ENCODE measurements at places on chromosomes 6 and 20. TPM values are rescaled to one million over a fixed set of nuclear protein-coding genes. Genes with fewer than 3 reads are reported as not detected.

- no peak for DNase-seq
Measured at GRCh38 chr20:35515949-35516645, 13.4 kb downstream of the C20orf173 start.

Gene KHDC1
- 4.8 TPM for polyA plus RNA-seq

DNA sequence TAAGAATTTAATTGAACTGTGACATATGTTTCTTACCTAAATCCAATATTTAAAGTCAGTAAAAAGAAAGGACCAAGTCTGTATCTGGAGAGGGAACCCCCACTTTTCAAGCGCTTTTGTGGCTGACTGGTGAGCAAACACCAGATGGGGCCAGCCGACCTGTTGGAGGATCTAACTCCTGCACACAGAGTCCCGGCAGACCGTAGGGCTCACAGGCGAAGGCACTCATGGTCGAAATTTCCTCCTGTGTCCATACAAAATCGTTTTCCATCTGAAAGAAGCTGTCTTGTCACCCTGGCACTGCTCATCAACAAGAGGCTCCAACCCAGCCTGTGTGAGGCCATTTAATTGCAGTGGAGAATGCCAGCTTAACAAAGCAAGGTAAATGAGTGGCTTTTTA, 94.0 kb downstream of the SCML4 start:
- DNase-seq, result no peak

- DNase-seq, result no peak
Measured at GRCh38 chr20:56676001-56676400, 46.9 kb downstream of the TFAP2C start.

- DNase-seq, result no peak
Measured at GRCh38 chr6:143695130-143695968, 17.6 kb downstream of the PHACTR2 start.

GRCh38 chr6:170402318-170403040, 95.9 kb downstream of the FAM120B start:
- no peak for DNase-seq

DNA sequence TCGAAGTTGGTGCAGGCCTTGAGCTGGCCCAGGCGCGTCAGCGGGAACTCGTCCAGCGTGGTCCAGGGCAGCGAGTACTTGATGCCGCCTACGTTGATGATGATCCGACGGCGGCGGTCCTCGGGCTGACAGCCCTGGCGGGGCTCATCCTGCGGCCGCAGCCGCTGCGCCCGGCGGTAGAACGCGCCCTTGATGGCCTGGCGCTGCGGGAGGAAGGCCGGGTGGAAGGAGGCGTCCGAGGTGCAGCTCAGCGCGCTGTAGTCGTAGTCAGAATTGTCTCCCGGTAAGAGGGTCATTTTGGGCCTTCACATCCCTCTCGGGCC, 12.9 kb downstream of the KCNG1 start:
- no peak for DNase-seq

- no peak for DNase-seq
Measured at GRCh38 chr6:137175868-137176245, 2.4 kb upstream of the IL22RA2 start.

- no peak for DNase-seq
Measured at GRCh38 chr6:33961691-33962090, 157.9 kb upstream of the MLN start.

GRCh38 chr20:5715071-5715841, 34.9 kb upstream of the SHLD1 start:
- no peak for DNase-seq

Gene DNPH1
- 15.2 TPM for polyA plus RNA-seq

DNA sequence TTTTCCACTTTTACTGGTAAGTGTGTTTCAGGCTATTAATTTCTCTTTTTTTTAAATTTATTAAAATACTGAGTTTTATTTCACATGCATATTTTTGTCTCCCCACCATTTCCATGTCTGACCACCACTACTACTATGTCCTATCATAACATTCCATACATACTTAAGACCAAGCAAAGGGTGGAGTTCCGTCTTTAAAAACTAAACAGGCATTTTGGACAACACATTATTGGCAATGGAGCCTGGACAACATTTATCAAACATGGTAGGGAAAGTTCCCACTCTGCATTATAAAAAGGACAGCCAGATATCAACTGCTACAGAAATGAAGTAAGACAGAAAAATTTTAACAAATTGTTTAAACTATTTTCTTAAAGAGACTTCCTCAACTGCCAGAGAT, 91.9 kb downstream of the LMBRD1 start:
- no peak for DNase-seq

DNA sequence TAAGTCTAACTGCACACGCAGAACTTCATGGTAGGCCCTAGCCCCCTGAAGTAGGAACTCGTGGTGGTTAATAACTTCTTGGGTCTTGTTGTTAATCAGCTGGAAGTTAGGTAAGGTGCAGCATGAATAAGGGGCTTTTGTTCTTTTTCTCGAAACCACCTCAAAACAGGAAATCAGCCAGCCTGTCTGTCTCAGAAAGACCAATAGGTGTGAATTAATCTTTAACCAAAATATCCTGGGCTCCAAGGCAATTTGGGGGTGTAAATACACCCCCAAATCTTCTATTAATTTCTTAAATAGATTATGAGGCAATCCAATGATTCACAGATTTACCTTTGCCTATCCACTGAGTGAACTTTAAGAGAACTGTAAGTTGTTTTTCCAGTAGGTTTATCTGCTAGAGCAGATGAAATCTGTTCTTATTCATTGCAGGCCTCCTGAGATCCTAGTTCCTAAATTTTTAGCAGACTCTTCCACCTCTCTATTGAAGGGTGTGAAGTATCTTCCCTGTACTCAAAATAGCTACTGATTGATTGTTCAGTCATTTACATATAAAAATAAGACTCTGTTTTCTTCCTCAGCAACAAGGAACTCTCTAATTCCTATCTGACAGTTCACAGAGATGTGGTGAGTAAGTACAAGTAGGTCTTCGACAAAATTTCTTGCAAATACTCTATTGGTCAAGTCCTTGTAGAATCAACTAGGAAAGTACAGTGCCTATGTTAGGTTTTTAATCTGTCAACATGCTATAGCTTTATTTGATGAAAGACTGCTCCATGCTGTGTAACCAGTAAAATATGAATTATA, 427.1 kb upstream of the NOX3 start:
- DNase-seq, result no peak

DNA sequence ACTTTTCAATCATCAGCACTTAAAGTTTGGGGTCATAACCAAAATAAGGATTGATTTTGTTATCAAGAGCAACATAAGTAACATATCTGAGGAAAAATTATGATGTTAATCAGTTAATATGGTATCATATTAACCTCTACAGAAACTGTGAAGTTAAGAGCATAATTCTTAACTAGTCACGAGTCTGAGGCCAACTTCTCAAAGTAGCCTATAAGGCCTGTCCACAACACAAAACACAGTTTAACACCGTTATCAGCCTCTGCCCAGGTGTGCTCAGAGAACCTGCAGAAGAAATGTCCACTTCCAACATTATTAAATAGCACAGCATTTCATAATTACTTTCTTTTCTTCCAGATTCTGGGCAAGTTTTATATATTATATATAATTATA, 1.1 kb downstream of the STX7 start:
- DNase-seq, result no peak

DNA sequence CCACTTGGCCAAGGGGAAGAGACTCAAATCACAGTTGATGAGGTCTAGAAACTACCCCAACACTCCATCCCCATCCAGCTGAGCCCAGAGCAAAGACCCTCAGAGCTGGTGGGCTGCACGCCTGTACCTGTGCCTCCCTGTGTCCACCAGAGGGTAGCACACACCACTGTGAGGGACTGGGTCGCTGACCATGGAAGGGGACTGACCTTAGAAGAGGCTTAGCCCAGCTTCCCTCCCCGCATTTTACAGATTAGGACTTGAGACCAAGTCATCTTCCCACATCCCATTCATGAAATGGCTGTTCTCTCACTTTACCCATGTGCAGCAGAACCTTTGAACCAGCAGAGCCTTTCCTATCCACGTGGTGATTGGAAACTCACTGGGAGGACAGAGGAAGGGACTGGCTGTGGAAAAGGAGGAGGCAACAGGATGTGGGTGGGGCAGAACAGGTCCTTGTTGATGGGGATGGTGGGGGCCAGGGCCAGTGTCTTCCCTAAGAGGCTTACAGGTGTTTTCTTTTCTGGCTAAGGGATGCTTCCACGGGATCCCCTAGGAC, 44.3 kb downstream of the CPXM1 start:
- DNase-seq, result no peak

DNA sequence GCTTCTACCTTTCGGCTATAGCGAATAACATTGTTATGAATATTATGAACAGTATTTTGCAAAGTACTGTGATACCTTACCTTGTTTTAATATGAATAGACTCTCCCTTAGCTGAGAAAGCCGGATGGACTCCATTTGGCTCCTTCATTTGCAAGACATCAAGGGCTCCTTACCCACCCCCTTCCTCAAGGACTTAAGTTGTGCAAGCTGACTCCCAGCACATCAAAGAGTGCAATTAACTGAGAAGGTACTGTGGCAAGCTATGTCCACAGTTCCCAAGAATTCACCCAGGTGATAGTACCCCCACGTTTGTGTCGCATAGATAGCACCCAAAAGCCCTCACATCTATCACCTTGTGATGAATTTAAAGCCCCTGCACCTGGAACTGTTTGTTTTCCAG, 11.2 kb downstream of the CST5 start:
- DNase-seq, result no peak

DNA sequence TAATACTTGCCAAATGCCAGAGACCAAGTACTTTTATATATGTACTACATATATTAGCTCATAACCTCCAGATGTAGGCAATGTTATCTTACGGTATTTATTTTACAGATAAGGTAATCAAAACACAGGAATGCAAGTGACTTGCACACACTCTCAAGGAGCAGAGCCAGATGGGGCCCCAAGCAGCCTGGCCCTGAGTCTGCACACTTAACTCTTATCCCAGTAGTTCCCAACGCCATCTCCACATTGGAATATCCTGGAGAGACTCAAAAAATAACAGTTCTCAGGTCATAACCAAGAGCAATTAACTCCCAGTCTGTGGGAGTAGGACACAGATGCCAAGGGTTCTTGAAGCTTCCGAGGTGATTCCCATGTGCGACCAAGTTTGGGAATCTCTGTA, 398.7 kb downstream of the PHF3 start:
- DNase-seq, result no peak

Gene VGLL2
- polyA plus RNA-seq, result 93.8 TPM

Gene RBBP8NL
- polyA plus RNA-seq, result not detected

Gene ANKRD66
- 0.39 TPM for polyA plus RNA-seq

DNA sequence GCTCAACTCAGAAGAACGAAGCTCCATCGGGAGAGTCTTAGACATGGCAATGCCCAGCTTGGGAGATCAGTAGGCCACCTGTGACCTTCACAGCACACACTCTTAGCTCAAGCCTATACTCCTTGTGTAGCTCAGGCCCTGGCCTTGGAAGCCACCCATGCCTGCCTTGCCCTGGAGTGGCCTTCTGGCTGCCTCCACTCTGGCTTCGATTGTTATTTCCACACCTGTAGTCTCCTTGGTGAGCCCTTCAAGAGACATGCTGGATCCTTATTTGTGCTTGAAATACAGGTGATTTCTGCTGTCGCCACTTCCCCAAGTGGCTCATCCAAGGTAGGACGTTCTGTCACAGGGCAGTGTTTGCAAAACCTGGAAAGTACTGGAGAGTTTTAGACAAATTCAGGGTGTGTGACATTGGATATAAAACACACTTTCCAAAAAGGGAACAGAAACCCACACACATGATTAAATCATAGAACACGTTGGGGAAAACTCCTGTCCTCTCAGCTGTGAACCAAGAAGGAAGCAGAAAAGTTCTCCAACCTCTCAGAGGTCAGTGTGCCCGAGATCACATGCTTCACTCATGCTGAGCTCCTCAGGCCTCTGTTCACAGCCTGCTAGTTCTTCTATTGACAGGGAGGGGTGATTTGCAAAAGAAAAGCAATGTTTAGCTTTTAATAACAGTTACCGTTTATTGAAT, 391.8 kb downstream of the CDC5L start:
- DNase-seq, result no peak

Gene MLN
- polyA plus RNA-seq, result not detected

Gene EFCAB8
- polyA plus RNA-seq, result 0.24 TPM

Gene RBBP9
- polyA plus RNA-seq, result 10.5 TPM

Gene OLIG3
- polyA plus RNA-seq, result not detected

- no peak for DNase-seq
Measured at GRCh38 chr6:38436726-38437465, 202.8 kb downstream of the BTBD9 start.

DNA sequence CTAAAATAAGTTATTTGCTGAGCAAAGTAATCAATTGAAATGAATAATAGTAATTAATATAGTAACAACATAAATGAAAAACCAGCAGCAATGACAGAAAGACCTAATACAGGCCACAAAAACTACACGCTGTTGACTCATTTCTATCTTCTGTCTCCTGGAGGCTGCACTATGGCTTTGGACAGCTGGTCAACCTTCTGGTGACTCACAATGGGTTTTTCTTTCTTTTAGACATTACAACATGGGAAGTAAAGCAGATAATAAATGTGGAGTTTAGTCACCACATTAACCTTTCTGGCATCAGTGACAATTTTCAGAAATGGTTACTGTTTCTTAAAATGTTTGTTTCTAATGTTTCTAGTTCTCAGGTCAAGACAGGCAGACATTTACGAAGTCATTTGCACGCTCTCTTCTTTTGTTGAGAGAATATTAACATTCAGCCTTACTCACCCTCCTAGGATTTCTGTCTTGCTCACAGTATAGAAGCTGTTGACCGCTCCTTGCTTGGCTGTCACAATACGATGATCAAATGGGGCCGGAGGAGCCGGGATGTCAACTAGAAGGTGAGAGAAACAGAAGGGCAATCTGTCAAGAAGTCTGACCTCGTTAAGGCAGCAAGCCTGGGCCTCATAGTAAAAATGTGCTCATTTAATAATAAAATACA, 62.2 kb downstream of the MYLK4 start:
- DNase-seq, result no peak

Gene TXLNB
- polyA plus RNA-seq, result 137 TPM

DNA sequence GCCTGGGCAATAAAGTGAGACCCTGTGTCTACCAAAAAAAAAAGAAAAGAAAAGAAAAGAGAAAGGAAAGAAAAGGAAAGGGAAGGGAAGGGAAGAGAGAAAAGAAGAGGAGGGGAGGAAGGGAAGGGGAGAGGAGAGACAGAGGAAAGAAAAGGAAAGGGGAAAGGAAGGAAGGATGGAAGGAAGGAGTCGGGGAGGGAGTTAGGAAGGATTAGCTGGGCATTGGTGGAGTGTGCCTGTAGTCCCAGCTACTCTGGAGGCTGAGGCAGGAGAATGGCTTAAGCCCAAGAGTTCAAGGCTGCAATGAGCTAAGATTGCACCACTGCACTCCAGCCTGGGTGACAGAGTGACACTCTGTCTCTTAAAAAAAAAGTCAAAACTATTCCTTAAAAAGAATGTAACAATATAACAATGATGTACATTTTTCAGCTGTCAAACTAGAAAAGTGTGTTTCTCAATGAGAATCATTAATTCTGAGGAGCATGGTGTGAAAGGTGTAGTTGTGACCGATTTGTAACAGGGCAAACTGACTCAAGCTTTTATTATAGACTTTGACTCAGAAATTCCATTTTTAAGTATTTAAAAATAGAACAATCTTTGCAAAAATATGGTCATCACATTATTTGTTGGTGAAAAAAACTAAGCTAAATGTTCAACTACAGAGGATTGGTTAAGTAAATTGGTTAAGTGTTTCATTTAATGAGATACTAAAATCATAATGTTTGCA, 14.7 kb downstream of the SNRPB start:
- DNase-seq, result no peak
